ENCODE measurements at places on chromosomes 16 and 17.
A peak's percentile ranks its signal among the peaks of the same experiment; 100 is the strongest.

- H3K27ac ChIP-seq = no peak overlapping the region
- peaks cover 4% of the 10 kb centered on the region for H3K4me1 ChIP-seq
- no peak overlapping the region for H3K4me3 ChIP-seq
- no peaks in the 10 kb centered on the region for H3K36me3 ChIP-seq
- H3K27me3 ChIP-seq = no peaks in the 10 kb centered on the region
- no peak for DNase-seq
These were observed 253.9 kb downstream of the SLC39A11 start for GRCh38 chr17:72838581-72838980.

- H3K27me3 ChIP-seq = no peaks in the 10 kb centered on the region
- DNase-seq = peak; percentile 95
- H3K4me1 ChIP-seq = peaks cover 6% of the 10 kb centered on the region
These were observed 33.3 kb downstream of the PLCD3 start for GRCh38 chr17:45098869-45099616.

- H3K4me1 ChIP-seq = peaks cover 32% of the 10 kb centered on the region
- H3K27ac ChIP-seq = no peak overlapping the region
- peaks cover 13% of the 10 kb centered on the region for H3K36me3 ChIP-seq
- DNase-seq = no peak
- peaks cover 11% of the 10 kb centered on the region for H3K27me3 ChIP-seq
These were observed 41.6 kb upstream of the TAC4 start for GRCh38 chr17:49889500-49889899.

DNA sequence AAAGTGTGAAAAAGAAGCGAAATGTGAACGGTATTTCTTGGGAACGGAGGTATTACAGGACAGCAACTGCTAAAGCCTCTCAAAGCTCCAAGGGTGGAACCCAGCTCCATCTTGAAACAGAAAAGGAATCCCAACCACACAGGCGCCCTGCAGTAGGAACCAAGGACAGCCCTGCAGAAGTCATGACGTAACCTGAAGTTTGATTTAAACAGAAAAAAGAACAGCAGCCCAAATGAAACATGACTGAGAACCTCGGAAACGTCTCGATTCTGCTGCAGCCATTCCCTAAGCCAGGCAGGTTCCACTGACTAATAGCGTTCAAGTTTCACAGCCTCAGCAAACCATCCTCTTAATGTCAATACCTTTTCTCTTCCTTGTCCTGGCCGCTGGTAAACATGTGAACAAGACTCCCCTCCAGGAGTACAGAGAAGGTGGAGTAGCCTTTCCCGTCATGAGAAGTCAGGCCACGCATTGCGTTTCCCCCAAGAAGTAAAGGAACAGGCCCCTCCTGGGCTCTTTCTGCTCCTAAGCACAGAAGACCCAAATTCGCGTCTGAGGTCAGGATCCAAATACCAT lies 20.1 kb downstream of the SIAH1 start:
- H3K36me3 ChIP-seq = peaks cover 68% of the 10 kb centered on the region
- peak overlapping the region; percentile 96 for H3K27ac ChIP-seq
- no peaks in the 10 kb centered on the region for H3K27me3 ChIP-seq
- peak overlapping the region; percentile 78 for H3K4me3 ChIP-seq
- DNase-seq = peak; percentile 38

DNA sequence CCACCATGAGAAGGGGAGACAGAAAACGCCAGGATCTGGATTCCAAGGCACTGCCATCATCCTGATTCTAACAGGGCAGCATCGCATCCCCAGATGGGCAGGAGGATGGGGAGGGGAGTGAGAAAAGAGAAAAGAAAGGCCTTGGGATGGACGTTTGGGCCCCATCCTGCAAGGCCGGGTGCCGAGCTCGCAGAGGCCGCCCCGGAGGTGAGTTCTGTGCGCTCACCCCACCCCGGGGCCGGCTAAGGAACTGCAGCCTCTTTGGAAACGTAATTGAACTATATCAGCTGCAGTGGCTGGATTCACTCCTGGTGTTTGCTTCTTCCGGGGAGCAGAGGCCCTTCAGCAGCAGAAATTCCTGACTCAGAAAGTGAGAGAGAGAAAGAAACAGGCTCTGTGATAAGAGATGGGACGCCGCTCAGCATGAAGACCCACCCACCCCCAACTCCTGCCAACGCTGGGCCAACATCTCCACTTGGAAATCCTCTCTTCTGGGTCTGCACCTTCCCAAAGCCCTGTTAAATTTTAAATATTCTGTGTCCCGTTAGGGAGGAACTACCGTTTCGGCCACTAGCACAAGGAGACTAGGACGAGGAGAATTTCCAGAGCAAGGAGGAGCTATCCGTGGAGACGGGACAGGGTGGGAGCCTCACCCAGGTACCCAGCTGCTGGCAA lies 8.5 kb upstream of the SSTR2 start:
- no peak overlapping the region for H3K27ac ChIP-seq
- H3K4me1 ChIP-seq = peaks cover 26% of the 10 kb centered on the region
- DNase-seq = peak; percentile 82
- peak overlapping the region; percentile 32 for H3K4me3 ChIP-seq
- H3K36me3 ChIP-seq = no peaks in the 10 kb centered on the region

DNA sequence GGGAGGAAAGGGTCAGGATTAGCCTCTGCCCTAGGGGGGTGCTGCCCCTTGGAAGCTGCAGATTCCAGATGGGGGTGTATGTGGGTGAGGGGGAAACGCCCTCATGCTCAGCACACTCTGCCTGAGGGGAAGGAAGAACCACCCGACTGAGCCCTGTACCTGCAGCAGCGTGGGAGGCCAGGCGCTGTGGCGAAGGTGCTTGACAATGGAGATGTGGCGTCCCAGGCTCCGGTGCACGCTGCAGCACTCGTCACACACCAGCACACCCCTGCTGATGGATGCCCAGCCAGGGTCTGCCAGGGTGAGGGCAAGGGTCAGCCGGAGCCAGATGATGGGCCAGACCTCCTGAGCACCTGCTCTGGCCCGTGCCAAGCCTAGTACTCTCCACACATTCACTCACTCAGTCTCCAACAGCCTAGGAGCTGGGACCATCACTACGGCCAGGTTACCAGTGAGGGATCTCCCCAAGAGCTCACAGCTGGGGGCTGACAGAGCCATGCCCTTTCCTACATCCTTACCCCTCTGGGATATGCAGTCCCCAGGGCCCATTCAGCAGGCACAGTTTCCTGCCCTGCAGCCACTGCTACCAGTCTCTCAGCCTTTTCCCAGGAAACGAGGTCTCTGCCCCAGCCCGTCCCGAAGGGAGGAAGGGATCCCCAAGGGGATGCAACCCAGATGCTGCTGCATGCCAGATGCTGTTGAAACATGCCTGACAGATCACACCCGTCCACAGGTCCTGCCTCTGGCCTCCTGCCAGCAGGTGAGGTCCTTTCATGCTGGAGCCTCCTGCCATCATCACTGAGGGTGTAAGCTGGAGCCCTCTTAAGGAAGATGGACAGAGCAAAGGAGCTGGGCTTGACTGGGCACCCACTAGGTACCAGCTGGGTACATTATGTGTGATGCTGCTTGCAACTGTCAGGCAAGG lies 5.9 kb downstream of the GIT1 start:
- DNase-seq = no peak
- H3K36me3 ChIP-seq = peaks cover 23% of the 10 kb centered on the region
- H3K27ac ChIP-seq = no peak overlapping the region
- H3K27me3 ChIP-seq = no peaks in the 10 kb centered on the region
- H3K4me3 ChIP-seq = no peak overlapping the region

GRCh38 chr17:71440513-71440912 lies 680.3 kb upstream of the SOX9 start:
- peaks cover 47% of the 10 kb centered on the region for H3K4me1 ChIP-seq
- peaks cover 5% of the 10 kb centered on the region for H3K36me3 ChIP-seq
- peak overlapping the region; percentile 55 for H3K27ac ChIP-seq
- peak overlapping the region; percentile 12 for H3K4me3 ChIP-seq
- no peaks in the 10 kb centered on the region for H3K27me3 ChIP-seq

DNA sequence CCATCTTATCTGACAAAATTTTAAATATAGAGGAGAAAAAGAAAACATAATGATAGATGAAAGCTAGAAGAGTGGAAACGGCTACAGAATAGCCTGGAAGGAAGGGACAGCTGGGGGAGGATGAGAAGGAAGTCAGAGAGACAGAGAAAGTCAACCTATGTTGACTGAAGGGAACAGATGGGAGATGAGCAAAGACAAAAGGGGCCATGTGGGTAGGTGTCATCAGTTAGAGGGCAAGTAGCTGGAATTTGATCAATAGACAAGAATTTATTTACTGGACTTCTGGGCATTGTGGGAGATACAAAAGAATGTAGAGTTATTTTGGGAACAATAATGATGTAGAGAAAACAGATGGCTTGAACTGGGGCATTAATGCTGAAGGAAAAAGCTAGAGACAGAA lies 194.4 kb downstream of the ANKFN1 start:
- no peak overlapping the region for H3K4me3 ChIP-seq
- no peaks in the 10 kb centered on the region for H3K27me3 ChIP-seq
- DNase-seq = no peak
- no peaks in the 10 kb centered on the region for H3K36me3 ChIP-seq
- H3K4me1 ChIP-seq = no peaks in the 10 kb centered on the region
